ENCODE measurements at places on chromosomes 7 and 10.

GRCh38 chr7:158473221-158473620 lies 114.4 kb downstream of the PTPRN2 start:
- DNase-seq = no peak

DNA sequence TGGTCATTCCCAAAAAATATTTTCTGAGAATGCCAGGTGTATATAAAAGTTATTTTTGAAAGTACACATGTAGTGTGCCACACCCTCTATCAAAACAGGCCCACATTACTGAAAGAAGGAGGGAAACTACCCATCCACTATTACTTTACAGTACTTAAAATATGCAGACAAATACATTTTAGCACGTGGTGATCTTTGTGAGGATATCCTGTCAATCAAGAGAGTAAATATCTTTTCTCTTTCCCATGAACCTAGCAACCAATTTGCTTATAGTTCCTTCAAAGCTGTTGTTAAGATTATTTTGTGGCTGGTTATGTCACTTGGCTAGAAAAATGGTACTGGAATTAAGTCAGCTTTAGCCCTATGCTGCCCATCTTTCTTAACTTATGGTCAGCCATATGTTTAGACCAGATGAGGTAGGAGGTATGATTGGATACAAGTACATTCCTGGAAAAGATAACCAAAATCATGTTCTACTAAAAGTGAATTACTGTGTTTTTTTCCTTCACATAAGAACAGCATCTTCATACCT lies 70.1 kb downstream of the AUTS2 start:
- no peak for DNase-seq

- no peak for DNase-seq
Observed at GRCh38 chr7:44565795-44566559, 7.7 kb downstream of the DDX56 start.

- no peak for DNase-seq
Observed at GRCh38 chr10:132974886-132975830, 32.8 kb upstream of the CFAP46 start.

DNA sequence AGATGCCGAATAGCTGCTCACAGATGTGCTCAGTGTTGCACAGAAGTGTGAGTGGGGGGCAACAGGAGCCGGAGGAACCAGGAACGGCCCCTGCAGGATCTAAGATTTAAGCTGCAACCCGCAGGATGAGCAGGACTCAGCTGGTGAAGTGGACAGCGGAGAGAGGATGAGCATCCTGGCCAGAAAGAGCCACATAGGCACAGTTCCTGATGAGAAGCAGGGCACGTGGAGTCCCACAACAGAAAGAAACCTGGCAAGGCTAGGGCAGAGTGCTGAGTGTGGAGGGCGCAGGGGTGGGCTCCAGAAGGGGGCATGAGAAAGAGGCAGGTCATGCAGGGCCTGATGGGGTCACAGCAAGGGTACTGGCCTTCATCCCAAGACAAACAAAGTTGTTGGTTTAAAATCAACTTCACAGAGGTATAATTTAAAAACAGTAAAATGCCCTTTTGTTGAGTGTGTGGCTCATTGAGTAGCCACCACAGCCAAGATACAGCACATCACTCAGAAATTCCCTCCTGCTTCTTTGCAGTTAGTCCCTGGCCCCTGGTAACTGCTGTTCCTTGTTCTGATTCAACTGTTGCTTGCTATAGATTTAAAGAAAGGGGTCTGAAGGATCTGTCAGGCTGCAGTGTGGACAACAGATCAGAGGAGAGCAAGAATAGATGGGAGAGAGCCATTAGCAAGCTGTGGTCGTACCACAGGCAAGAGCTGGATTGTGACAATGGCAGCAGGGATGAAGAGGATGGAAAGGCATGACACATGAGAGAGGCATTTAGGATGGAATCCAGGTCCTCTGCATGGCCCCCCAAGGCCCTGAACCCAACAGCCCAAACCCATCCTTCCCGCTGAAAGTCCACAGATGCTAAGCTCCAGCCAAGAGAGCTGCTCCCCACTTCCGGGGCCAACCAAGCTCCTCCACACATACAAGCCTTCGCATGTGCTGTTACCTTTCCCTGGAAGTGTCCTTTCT lies 53.1 kb upstream of the OSBPL3 start:
- no peak for DNase-seq

- no peak for DNase-seq
Observed at GRCh38 chr10:103765168-103765567, 90.2 kb downstream of the SH3PXD2A start.

DNA sequence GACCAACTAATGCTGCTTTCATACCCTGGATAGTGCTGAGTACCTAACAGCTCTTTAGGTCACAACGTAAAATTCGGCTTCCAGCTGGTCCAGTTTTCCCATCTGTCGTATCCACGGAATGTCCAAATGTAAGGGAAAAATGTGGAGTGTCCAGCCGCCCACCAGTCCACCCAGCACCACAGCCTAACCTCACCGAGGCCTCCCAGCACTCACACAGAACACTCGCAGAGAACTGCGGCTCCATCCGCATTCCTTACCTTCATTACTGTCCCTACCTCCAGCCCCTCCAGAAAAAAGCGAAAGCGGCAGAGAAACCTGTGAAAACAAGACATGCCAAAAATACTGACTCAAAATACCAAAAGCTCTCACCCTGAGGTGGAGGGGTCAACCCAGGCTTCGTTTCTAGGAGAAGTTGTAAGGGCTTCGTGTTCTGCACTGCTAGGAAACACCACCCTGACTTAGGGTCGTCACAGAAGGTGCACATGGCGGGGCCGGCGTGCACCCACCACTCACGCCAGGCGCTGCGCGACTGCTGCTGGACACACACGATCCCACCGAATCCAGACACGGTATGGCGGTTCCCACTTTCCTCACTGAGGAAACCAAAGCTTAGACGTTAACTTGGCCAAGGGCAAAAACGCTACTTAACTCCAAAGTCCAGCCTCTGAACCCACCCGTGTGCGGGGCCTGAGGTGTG lies 73.9 kb downstream of the AMZ1 start:
- no peak for DNase-seq

DNA sequence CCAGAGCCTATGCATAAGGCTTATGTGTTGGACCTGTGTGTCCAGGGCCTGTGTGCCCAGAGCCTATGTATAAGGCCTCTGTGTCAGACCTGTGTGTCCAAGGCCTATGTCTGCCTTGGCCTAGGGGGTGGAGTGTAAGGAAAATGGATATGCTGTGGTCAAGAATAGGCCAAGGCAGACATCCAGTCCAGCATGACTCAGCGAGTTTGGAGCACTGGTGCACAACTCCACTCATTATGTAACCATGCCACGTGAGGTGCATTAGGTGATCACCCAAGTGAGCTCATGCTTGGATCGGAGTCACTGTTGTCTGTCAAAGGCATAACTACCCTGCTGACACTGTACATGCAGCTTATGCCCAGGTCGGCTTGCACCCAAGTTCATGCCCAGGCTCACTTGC lies 238.9 kb downstream of the CACNA2D1 start:
- DNase-seq = no peak

- no peak for DNase-seq
Observed at GRCh38 chr10:122464250-122464510, 2.8 kb downstream of the HTRA1 start.

DNA sequence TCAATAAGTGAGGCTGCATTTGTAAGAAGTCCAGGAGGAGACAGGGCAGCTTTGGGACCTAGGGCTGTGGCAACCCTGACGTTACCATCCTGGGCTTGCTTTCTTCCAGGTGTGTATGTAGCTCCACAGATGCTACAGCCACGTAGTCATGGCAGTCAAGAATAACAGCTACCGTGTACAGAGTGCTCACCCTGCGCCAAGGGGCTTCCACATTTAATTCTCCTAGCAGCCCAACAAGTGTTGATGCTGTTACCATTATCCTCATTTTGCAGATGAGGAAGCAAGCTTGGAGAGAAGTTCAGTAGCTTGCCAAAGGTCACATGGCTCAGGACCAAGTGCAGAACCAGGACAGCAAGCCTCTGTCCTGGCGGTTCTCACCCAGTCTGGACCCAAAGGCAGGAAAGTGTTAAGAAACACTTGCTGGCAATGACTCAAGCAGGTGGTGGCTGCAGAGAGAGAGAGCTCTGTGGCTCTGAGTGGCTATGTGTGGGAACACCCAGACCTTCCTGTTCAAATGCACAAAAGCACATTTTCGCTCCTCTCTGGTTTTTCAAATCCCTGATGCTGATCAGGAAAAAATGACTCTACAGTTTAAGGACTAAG lies 89.8 kb downstream of the CREM start:
- DNase-seq = peak; percentile 26

DNA sequence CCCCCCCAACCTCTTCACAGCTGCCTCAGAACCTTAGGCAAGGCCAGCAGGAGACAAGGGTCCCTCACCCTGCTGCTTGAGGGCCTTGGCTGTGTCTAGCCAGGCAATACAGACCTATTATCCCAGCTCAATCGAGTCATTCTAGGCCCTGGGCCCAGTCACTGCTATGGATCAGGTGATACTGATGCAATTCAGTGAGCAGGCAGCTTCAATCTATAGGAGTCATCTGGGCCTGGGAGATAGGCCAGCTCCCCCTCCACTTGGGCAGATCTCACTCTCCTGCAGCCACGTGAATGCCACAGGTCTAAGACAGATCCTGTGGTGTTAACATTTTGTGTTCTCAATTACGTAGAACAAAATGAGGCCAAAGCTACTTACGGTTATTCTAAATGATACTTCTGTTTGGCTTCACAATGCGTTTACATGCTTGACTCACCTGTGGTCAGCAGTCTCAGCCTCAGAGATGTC lies 68.0 kb upstream of the LRRC4 start:
- no peak for DNase-seq

DNA sequence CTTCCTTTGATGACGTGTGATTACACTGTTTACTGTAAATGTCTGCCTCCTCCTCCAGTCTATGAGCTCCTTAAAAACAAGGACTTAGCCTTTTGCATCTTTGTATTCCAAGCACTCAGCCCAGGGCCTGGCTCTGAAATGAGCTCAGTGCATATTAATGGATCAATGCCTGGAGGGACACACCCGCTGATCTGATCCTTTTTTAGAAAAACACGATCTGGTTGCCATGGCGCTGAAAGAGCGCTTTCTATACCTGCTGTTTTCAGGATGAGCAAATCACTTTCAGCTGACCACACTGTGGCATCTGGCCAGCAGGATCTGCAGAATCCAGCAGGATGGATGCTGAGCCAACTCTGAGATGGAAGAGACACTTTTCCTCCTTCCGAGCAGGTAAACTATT lies 37.8 kb upstream of the GARS1 start:
- no peak for DNase-seq

GRCh38 chr10:13173616-13174015 lies 12.3 kb downstream of the MCM10 start:
- no peak for DNase-seq

- no peak for DNase-seq
Observed at GRCh38 chr7:48540746-48541145, 369.5 kb downstream of the ABCA13 start.

- no peak for DNase-seq
Observed at GRCh38 chr7:92632791-92633190, 42.6 kb upstream of the FAM133B start.

DNA sequence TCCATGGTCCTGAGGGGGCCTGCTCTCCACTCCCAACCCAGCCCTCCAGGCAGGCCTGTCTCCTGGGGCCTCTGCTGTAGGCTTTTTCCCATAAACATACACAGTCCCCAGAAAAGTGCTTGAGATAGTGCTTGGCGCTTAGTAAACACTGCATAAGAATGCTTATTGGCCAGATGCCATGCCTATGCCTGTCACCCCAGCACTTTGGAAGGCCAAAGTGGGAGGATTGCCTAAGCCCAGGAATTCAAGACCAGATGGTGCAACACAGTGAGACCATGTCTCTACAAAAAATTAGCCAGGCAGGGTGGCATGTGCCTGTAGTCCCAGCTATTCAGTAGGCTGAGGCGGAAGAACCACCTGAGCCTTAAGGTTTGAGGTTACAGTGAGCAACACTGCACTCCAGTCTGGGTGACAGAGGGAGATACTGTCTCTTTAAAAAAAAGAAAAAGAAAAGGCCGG lies 24.6 kb upstream of the ASL start:
- no peak for DNase-seq

- DNase-seq = no peak
Observed at GRCh38 chr7:39086638-39087360, 109.1 kb downstream of the POU6F2 start.

- no peak for DNase-seq
Observed at GRCh38 chr7:5456409-5456808, 32.8 kb upstream of the TNRC18 start.

DNA sequence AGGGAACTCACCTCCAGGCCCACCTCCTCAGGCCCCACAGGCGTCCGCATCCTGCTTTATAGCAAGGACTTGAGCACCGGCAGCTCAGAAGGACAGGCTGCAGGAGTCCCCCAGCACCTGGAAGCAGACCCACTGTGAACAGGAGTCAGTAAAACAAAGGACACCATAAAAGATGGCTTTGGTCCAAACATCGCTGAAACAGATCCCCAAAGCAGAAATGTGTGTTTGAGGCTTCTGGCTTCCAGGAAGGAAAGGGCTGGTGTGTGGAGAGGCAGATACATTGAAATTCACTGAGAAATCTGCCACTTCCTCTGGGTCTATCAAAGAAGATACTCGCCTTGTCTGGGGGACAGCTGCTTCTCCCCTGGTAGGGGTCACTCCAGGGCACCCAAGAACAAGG lies 286.2 kb downstream of the PLXNA4 start:
- no peak for DNase-seq

DNA sequence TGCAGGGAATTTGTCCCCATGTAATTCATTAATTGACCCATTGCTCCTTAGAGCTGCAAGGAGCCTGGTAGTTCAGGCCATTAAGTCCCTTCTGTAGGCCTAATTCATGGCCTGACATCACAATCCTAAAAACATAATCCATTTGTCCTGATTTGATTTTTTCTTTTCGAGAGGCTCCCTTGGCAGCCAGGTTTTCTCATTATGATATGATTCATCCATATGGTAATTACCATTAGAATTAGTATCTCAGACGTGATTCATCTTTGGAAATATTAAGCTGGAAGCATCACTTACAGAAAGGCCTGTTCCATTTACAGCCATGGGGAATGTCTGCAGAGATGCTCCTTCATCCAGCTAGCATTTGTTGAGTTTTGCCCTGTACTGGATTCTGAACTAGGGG lies 128.5 kb downstream of the PLCE1 start:
- no peak for DNase-seq

DNA sequence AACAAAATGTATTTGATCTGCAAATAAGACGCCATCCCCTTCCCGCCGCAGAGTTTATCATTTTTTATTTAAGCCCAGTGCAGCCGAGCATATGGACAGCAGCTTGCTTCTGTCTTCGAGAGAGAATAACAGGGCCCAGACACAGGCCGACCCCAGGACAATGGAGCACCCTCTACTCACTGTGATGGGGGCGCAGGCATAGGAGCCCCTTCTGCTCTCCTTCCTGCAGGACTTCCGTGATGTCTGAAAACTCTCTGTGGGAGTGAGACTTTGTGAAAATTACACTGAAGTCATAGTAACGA lies 134.8 kb downstream of the OAT start:
- no peak for DNase-seq

- DNase-seq = no peak
Observed at GRCh38 chr7:70237256-70237655, 639.0 kb downstream of the AUTS2 start.

DNA sequence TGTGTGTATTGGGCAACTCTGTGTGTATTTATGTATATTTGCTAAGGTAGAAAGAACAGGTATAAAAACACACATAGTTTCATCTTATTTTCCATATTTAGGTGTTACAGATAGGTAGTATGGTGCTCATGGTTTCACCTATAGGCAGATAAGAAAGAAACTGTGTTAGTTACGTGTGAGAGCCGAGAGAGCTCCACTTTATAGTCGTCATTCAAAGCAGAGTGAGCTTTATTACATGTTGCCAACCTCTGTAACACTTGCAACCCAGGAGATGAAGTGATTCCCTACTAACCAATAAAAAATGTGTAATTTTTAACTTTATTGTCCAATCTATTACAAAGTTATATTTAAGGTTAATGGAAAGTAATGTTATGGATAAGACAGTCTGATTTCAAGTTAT lies 121.3 kb downstream of the AGMO start:
- no peak for DNase-seq
